Activated gamma-delta T cell treated with Interleukin-2 at 50 U/mL for 16 hours (primary cell): ENCODE measurements at places on chromosomes 16 and 17.

DNA sequence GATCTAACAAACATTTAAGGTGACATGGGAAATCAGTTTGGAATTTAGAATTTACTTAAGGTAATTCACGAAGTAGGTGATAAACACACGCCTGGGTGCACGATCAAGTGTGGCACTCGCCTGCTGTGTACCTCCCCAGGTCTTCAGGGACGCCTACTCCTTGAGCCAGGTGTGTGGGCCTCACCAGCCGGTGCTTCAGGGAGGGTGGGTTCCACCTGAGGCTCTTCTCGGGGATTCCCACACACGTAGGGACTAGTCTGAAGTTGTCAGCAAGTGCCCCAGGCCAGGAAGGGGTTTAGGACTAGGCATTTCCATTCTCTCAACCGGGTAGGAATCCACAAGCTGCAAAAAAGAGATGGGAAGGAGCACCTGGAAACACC lies 9.8 kb upstream of the NAT9 start:
- DNase-seq: no peak

- DNase-seq: no peak
These were observed 6.2 kb downstream of the TMEM97 start for GRCh38 chr17:28325211-28325610.

GRCh38 chr17:77865112-77865611 lies 93.3 kb upstream of the TNRC6C start:
- DNase-seq: no peak

- DNase-seq: no peak
These were observed 50.5 kb downstream of the GLG1 start for GRCh38 chr16:74556375-74556922.

DNA sequence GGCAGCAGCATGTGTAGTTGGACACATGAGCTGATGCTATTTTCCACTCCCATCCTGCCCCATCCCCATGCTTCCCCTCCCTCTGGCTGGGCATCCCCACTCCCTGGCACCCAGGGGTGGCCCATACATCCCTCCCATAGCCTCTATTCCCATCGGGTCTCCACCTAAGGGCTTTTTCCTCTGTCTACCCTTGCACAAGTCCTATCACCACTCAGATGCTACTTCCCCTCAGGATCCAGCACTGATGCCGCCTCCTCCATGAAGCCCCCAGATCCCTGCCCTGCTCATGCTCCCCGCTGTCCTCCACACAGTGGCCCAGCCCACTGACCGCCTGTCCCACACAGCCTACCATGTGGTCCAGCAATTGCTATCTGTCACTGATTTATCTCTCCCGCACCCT lies 15.8 kb downstream of the TRPV1 start:
- DNase-seq: no peak

DNA sequence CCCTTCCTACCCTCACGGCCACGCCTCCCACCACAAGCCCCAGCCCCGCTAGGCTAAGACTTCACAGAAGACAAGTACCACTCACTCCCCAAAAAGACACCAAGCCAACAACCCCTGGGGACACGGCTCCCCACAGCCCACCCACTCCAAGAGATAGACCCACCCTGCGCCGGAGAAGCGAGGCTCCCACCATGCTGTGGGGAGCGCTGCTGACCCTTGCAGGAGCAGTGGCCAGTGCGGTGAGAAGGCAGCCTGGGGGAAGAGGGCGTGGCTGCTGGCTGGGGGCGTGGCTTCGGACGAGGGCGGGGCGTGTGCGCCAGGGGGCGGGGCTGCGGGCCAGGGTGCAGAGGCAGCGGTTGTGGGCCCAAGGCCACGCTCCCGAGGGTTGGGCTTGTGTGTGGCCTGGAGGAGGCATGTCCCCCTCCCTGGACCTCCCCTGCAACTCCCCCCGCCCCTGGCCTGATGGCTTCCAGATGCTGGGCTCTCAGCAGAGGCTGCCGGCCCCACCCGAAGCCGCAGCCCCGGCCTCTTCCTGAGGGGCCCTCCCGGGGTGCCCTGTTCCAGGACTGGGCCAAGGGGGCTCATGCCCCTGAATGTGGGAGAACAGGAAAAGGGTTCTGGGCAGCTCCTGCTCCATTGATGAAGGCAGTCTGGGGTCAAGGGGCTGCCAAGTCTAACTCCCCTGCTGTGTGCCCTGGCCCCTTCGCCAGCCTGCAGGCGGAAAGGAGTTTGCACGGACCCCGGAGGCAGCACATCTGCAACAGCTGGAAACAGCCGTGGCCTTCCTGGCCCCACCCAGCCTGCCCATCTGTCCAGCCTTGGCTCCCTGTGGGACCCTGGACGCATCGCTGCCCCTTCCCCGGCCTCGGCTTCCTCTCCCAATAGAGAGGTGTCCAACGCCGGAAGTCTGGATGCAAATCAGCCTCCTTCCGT lies 9.1 kb downstream of the TFAP4 start:
- no peak for DNase-seq

GRCh38 chr17:50149417-50150353 lies 792 bp downstream of the PPP1R9B start:
- DNase-seq: peak; percentile 48

DNA sequence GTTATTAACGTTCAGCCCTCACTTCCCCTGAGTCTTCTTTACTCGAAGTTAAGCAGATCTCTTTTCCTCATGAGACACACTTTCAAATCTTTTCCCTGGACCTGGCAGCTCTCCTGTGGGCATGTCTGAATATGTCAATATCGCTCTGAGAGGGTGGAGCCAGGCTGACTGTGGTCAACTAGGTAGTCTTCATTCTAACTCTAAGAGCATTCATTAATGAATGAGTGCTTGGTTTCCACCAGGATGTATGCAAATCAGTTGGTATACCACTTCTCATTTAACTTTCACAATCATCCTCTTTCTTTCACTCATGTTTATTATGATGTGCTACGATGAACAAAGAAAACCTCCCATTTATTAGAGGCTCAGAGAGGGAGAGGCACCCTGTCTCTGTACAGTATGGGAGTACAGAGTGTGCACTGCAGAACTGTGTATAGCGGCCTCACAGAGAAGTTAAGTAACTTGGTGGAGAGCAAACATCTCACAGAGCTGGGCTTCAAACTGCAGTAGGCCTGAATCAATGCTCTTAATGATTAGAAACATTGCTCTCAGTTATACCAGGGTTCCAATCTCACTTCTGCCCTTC lies 39.9 kb downstream of the OTOA start:
- DNase-seq: no peak

GRCh38 chr17:60358606-60359225 lies 33.2 kb downstream of the USP32 start:
- DNase-seq: no peak

DNA sequence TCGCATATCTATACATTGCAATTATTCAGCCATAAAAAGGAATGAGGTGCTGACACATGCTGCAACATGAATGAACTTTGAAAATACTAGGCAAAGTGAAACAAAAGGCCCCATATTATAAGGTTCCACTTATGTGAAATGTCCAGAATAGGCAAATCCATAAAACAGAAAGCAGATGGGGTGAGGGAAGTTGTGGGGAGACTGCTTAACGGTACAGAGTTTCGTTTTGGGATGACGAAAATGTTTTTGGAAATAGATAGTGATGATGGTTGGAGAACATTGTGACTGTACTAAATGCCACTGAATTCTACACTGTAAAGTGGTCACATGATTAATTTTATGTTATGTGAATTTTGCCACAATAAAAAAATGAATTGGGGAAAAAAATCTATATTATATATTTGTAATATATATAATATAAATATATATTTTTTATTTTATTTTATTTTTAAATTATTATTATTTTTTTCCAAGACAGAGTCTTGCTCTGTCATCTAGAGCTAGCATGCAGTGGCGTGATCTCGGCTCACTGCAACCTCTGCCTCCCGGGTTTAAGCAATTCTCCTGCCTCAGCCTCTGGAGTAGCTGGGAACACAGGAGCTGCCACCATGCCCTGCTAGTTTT lies 4.2 kb upstream of the GNA13 start:
- DNase-seq: no peak

DNA sequence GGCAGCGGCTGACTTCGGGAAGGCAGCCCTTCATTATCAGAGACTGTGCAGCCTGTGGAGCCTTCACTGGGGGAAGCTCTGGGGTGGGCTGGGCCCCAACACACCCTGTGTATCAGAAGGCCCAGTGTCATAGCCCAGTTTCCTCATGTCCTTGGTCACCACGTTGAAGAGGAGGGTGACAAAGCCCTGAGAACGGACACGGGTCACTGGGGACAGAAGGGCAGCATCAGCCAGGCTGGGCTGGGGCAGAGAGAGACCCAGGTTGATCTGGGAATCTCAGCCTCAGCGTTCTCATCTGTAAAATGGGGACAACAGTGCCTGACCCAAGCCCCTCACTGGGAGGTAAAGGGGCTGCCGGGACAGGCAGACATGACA lies 19.3 kb downstream of the B9D1 start:
- DNase-seq: no peak

- no peak for DNase-seq
These were observed 688.0 kb downstream of the KCNJ2 start for GRCh38 chr17:70857351-70857750.

- DNase-seq: no peak
These were observed 10.2 kb downstream of the RANBP10 start for GRCh38 chr16:67796099-67796718.
